WTC11 (cell line): ENCODE measurements at places on chromosomes 6 and 20.

GRCh38 chr6:4270001-4270400, 134.6 kb upstream of the ECI2 start:
- DNase-seq: no peak

DNA sequence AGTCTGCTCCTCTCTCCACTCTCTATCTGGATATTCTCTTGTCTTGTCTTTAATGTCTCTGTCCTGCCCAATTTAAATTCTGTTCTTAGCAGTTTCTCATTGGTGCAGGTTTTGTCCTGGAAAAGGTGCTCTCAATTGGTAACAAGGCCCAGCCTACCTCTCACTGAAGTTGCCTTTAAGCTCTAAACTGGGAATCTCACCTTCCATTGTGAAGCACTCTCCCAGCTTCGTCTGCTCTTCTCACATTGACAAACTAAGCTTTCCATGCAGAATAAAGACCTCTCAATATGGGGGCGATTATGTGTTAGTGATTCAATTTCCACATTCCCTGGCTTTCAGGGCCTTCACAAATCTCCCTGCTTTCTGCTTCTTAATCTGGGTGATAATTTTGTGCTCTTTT, 1712.2 kb downstream of the GRIK2 start:
- no peak for DNase-seq

GRCh38 chr6:36315921-36316320, 20.8 kb downstream of the BNIP5 start:
- DNase-seq: no peak

- no peak for DNase-seq
Observed at GRCh38 chr6:82246370-82246769, 1.2 kb downstream of the IBTK start.

GRCh38 chr20:50510706-50511542, 741 bp downstream of the PTPN1 start:
- no peak for DNase-seq

DNA sequence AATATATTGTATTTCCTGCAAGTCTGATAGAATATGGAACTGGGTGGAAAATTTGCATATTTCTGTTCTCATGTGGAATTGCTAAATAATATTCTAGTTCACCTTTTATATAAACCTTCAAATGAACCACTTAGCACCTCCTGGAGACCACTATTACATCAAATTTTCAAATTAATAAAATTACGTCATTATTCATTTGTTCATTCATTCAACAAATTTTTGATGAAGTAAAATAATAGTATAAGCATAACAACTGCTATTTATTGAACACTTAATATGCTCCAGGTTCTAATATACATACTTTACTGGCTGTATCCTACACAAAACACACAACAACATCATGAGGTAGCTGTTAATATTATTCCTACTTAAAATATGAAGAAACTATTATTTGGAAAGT, 215.1 kb downstream of the KCNQ5 start:
- DNase-seq: no peak

DNA sequence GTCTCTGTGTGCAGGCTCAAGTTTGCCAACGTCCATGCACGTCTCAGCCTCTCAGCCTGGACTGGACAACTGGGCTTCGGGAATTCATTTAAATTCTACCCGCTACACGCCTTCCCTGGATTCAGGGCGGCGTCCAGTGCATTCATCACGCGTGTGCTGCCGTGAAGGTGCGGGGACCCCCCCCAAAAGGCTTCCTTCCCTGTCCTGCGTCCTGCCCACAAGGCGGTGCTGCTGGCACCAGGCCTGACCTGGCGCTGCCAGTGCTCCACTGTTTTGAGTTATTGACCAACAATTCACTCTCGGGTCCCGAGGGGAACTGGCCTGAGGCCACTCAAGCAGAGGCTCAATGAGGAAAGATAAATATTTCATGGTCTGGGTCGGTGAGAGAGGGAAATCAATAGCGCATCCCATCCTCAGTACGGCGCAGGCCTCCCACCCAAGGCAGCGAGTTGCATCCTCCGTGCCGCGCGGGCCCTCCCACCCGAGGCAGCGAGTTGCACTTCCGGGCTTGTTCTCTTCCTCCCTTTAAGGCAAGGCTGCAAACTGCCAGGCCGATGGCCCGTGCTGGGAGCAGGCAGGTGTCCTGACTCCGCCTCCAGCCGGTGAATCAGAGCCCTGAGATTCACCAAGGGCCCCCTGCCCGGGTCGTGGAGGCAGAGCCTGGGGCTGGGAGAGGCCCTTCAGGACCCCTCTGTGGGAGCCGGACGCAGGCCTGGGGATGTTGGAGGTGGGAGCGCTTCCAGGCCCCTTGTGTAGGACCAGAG, 22.8 kb upstream of the BHLHE23 start:
- no peak for DNase-seq

DNA sequence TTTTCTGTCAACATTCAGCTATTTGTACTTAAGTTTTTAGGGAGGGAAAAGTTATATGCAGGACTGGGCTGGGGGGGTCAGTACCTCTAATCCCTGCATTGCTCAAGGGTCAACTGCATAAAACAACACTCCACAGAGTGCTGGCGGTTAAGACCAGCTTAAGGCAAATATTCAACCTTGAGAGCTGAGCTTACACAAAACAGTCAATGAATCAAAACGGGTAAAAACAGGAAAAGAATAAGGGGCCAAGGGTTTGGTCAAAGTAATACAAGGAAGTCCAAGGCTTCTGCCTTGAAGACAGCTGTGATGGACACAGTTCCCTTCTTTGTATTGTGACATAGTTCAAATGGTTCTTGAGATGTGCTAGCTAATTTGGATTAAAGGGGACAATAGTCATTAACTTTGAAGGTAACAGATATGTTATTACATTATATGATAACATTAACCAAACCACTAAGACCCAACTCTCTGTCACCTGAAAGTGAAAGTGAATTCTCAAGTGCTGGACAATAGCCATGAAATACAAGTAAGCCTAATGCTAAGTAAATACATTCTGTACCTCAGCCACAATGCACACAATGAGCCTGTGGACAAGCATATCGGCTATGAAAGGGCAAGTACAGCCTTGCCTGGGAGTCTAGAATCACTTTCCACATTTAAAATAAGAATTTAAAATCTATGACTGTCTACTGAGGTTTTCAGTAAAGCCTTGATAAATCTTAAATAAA, 106.8 kb downstream of the PDE10A start:
- DNase-seq: no peak

GRCh38 chr20:38548356-38549083, 32.5 kb upstream of the ADIG start:
- DNase-seq: no peak

- DNase-seq: no peak
Observed at GRCh38 chr20:63156221-63156671, 59.7 kb downstream of the YTHDF1 start.

GRCh38 chr20:9411833-9412232, 102.6 kb upstream of the LAMP5 start:
- no peak for DNase-seq

DNA sequence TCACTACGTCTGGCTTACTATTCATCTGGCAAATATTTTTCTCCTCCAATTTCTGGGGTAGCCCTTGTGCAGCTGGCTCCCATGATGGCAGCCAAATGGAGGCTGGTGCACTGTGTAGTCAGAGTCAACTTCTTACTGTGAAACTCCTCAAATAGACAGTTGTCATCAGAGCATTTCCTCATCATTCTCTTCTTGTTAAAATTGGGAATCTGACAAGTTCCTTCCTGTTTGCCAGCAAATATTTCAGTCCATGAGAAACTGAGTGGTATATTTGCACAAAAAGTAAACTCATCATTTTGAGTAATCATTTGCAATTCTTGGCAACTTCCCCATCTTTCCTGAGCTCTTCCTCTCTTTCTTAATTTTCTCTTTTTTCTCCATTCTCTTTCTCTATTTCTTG, 394.9 kb upstream of the RGS17 start:
- no peak for DNase-seq
